ENCODE measurements at places on chromosomes 1 and 21.

DNA sequence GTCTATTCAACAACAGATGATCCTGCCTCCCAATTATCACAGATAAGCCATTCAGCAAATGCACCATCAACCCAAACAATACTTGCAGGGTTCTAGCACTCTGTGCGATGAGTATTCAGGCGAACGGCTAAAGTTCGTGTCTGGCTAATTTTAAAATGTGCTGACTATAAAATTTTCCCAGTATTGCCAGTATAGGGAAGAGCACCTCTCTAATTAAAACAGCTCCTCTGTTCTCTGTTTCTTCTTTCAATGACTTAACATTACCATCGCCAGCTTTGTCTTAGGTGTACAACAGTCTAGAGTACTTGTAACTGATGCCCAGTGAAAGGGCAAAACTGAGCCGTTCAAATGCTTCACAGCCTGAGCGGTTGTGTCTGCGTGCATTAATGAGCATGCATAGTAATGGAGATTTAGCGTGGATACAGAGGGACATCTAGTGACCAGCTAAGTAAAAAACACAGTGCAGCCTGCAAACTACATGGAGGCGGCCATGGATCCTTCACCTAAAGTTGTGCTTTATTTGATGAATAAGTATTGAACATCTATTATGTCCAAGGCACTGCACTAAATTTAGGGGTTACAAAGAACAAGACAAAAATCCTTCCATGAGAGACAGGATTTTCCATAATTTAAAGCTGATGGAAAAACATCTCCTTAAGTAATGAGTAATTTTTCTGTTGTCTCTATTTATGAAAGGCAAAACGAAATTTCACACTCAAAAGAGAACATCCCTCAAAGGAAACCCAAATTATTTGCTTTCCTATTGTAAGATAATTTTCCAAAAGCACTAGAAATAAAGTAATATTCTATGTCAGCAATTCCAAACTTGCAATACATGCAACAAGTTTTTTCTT, 120.0 kb downstream of the SETD4 start:
- DNase-seq: peak; percentile 88

- DNase-seq: no peak
Observed at GRCh38 chr1:23646091-23646490, 45.5 kb upstream of the RPL11 start.

- no peak for DNase-seq
Observed at GRCh38 chr1:5734414-5734813, 257.8 kb downstream of the NPHP4 start.

- no peak for DNase-seq
Observed at GRCh38 chr21:39800311-39800710, 55.3 kb downstream of the IGSF5 start.

DNA sequence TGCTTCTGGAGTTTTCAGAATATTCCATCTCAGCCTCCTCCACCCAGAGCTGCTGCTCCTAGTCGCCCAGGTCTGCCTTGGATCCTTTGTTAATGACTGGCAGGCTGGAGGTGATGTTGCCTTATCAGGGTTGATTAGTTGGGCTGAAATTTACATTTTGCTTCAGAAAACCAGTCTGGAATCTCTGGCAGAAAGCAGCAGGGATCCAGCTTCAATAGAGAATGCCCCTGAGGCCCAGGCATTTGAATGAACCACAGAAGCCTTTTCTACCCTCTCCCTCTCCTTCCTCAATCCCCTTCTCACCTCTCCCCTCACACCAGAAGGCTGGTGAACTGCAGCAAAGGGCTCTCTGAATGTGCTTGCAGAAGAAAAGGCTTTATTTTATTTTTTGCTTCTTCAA, 83.2 kb downstream of the PLXNA2 start:
- no peak for DNase-seq

DNA sequence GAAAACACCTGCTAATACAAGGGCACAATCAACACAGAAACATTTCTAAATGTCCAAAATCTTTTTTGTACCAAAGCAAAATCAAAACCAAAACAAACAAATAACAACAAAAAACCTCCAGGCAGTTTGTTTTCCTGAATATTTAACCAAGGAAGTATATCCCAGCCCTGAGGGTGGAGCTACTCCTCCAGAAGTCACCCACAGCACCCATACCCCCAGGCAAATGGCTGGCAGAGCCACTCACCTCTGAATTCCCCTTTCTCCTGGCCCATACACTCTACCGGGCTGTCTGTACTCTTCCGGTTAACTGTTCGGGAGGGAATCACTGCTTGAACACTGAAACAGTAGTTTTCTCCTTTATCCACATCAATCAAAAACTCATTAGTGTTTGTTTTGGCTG, 9.5 kb downstream of the F3 start:
- DNase-seq: peak; percentile 9

- DNase-seq: no peak
Observed at GRCh38 chr1:27821761-27822315, 8.7 kb upstream of the PPP1R8 start.

- no peak for DNase-seq
Observed at GRCh38 chr21:45937721-45938452, 43.7 kb upstream of the COL6A1 start.

- DNase-seq: no peak
Observed at GRCh38 chr1:3058263-3059030, 10.6 kb upstream of the PRDM16 start.

DNA sequence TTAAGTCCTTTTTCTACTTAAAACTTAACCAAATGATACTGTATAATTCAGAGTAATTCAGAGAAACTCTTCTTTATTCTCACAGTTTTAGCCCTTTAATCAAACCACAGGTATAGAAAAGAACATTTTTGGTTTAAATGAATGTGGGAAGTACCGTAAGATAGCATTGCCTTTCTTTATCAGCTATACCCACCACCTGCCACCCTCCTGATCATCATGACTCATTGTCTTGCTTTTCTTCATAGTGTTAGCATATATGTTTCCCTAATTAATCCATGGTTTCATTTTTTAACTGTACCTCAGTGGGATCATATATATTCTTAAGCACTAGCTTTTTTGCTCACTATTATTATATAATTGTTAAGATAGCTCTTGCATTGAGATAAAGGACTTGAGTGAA, 27.5 kb upstream of the ANGPTL1 start:
- no peak for DNase-seq

DNA sequence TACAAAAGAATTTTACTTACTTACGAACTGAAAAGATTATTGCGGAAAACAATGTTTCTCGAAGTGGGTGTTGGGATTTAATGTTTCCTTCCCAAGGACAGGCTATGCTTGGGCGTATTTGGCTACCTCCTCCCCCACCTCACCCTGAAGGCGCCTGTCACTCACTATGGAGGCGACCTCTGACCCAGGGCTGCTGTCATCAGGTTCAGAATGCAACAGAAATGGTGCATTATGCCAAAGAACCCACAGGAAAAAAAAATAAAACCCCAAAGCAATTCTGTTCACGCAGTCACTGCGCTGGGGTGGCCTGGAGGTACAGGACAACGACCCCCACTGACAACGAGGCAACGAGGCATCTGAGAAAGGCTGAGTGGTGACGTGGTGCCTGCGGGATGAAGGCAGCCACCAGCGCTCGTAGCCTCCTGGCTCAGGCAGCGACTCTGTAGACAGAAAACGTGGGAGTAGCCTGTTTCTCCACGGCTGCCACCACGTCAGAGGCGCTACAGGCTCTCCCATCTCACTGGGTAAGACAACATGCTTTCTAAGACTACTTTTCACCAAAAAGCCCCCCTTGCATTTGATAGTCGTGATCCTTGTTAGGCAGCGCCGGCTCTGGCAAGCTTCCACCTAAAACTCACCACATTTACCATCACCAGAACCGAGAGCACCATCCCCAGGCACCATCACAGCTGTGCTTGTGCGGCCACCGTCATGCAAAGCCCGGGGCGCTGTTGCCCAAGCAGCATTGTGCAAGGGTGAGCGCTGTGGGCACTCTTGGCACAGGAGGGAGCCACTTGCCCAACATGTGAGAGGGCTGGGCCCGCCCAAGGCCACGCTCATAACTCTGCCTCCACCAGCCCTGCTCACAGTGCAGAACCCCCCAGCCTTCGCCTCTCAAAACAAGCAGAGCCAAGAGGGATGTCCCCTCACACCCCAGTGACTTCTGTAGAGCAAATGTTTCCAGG, 14.3 kb downstream of the NADK start:
- no peak for DNase-seq

GRCh38 chr21:46210378-46211136, 18.0 kb downstream of the LSS start:
- DNase-seq: no peak

DNA sequence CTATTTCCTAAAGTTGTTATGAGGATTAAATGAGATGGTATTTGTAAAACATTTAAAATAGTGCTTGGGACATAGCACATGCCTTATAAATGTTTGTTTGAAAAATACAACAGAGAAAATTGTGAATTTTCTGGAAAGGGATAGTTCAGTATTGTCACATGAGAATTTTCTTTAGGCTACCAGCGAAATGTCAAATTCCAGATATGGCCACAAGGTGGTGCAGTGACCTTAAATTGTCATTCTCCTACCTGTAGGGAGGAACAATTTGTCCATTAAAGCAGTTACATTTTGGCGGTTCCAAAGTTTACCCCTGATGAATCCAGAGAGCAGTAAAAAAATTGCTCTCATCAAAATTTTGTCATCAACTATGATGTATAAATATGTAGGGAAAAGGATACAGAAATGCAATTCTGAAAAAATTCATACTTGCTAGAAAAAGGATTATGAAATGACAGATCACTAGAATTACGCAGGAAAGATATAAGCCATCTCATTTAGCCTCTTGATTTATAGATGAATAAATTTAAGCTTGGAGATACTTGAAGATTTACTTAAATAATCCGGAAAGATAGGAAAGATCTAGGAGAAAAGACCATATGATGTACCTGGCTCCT, 50.2 kb upstream of the TSHB start:
- DNase-seq: peak; percentile 8

- no peak for DNase-seq
Observed at GRCh38 chr21:26432410-26432809, 140.7 kb downstream of the CYYR1 start.
